ENCODE measurements at places on chromosomes 4 and X.

DNA sequence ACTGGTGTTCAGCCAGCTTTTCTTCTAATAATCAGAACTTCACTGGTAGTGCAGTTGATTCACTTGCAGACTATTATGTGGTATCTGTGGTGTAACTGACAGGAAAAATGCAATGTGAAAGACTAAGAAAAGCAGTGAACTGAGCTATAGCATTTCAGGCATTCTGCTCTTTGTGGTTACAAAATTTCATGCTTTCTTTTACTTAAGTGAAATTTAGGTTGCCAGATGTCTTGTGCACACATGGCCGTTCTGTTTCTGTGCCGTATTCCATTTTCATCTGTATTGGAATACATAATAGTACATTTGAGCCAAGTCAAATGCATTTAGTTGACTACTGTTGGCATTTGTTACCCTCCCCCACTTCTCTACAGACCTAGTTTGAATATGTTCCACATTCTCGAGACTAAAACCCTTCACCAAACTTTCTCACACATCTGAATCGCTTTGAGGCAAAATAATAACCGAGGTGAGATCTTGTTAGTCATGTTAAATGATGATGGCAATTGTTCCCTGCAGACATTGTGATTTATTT is 8.2 kb downstream of the RTL3 start:
- DNase-seq = no peak

DNA sequence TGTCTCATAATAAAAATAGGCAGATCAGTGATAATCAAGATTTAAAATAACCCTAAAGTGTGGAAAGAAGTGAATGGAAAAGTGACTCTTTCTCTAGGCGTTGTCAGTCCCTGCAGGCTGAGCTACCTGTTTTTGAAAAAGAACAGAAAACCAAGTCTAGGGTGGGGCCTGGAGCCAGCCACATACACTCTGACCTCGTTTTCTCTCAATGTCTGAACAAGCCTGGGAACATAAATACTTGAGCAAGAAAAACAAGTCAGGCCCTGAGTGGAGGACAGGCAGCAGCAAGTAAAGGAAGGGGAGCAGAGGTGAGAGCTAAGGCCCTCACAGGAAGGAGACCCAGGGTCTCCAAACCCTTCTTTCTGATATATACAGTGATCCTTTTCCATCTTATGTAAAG is 91.7 kb upstream of the HPF1 start:
- DNase-seq = no peak

GRCh38 chrX:123336666-123337065 is 152.6 kb downstream of the GRIA3 start:
- DNase-seq = no peak

DNA sequence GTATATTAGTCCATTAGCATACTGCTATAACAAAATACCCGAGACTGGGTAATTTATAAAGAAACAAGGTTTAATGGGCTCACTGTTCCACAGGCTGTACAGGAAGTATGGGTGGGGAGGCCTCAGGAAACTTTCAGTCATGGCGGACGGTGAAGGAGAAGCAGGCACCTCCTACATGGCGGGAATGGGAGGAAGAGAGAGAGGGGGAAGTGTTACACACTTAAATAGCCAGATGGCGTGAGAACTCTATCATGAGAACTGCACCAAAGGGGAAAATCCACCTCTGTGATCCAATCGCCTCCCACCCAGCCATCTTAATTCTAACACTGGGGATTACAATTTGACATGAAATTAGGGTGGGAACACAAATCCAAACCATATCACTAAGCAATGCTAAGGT is 98.9 kb upstream of the SH3RF1 start:
- DNase-seq = no peak

DNA sequence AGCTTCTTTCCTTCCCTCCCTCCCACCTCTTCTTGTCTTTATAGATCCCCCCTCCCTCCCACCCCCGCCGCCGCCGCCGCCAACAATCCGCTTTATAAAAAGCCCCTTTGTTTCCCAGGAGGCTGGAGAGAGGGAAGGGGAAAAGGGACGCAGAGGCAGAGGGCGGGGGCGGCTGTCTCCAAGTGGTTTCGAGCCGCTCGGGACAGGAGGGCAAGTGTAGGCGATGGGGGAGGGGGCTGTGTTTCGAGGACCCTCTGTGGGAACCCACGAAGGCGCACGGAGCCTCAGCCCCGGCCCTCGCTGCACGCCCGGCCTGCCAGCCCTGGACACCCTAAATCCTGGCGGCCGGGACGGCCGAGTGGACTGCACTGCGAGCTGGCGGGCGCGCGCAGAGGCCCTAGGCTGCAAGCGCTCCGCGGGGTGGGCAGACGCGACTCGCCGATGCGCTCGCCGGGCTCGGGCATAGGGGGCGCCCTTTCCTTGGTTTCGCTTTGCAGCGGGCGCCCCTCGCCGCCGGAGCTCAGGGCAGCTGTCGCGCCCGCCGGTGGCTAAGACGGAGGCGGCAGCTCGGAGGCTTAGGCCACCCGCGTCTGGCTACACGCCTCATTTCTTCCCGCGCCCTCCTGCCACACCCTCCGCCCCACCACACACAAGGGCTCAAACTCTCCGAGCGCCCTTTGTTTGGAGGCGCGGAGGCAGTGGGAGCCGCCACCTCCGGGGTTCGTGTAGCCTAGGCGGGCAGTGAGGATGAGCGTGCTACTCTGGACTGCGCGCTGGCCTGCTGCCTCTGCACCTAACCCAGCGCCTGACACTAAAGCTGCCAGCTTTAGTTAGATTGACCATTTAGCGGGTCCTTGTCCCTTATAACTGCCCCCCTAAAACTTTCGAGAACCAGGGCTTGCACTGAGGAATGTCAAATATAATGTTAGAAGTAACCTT is 2.2 kb downstream of the MAMLD1 start:
- peak; percentile 24 for DNase-seq

GRCh38 chr4:55435141-55435841 is 39.5 kb downstream of the TMEM165 start:
- DNase-seq = no peak

DNA sequence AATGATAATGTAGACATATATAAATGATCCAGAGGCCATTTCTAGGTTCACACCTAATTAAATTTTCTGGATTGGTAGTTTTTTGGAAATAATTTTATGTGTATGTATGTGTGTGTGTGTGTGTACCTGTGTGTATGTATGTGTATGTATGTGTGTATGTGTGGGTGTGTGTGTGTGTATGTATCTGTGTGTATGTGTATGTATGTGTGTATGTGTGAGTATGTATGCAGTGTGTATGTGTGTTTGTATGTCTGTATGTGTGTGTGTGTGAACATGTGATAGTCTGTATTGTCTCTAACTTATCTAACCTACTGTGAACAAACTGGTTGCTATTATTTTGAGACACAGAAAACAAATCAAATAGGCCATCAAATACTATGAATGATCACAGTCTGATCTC is 152.6 kb downstream of the COL25A1 start:
- no peak for DNase-seq

DNA sequence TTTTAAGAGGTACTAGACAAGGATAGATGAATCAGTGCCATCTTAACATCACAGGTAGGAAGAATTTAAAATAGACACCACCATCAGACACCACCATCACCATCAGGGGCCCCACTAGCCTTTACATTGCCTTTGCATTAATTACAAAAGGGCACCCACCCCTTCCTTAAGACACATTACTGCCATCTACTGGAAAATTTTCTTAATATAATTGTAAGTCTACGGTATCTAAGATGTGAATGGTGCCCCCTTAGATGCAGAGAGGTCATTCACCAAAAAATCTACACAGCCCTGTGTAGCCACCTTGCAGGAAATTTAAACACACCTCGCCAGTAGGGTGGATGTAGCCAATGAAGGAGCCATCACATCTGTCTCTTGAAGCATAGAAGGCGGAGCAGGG is 184.1 kb downstream of the MID1IP1 start:
- no peak for DNase-seq

DNA sequence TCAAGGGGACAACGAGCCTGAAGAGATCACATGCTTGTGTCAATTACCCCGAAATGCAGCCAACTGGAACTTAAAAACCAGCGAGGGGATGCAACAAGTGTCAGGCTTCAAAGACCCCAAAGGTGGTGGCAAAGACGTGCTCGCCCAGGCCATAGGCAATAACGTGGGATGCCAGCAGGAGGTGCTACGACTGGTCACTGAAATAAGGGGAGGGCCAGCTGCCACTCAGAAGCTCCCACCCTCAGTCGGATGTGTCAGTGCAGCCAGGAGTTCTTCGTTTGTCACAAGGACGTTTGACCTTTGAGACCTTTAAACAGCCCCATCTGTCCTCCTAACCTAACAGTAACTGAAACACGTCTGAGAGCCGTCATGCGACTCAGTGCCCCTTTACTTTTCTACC is 556.8 kb upstream of the PCDH10 start:
- no peak for DNase-seq

DNA sequence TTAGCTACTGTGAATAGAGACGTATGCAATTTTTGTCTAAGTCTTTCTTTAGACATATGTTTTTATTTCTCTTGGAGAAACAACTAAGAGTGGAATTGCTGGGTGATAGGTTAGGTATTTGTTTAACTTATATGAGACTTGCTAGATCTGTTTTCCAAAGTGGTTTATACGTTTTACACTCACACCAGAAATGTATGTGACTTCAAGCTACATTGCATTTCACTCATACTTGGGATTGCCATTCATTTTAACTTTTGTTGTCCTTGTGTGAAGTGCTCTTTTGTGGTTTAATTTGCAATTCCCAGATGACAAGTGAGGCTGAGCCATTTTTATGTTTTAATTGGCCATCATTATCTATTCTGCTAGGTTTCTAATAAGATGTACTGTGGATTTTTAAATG is 817.2 kb downstream of the GLUD2 start:
- DNase-seq = no peak

- DNase-seq = no peak
Measured at GRCh38 chrX:23797371-23798128, 14.6 kb downstream of the SAT1 start.

GRCh38 chr4:18869166-18869565 is 847.6 kb upstream of the LCORL start:
- no peak for DNase-seq

DNA sequence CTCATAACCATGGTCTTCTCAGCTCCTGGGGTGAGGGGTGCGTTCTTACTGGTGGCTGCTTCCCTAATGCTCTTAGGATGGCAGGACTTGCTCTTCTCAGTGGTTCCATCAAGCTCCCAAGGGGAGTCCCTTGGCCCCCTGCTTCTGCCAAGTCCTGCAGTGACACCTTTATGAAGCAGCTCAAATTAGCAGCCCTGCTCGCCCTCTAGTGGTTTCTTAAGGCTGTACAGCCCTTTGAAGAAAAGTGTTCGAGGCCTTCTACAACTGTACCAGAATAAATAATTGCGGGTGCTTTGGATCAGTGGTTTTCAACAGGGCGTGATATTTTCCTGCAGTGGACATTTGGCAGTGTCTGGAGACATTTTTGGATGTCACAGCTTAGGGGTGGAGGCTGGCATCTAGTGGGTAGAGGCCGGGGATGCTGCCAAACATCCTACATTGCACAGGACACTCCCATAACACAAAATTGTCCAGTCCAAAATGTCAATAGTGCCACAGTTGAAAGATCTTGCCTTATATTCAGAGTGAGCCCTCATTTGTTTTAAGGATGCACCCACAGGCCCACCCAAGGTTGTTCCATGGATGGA is 204.7 kb upstream of the S100G start:
- peak; percentile 18 for DNase-seq

DNA sequence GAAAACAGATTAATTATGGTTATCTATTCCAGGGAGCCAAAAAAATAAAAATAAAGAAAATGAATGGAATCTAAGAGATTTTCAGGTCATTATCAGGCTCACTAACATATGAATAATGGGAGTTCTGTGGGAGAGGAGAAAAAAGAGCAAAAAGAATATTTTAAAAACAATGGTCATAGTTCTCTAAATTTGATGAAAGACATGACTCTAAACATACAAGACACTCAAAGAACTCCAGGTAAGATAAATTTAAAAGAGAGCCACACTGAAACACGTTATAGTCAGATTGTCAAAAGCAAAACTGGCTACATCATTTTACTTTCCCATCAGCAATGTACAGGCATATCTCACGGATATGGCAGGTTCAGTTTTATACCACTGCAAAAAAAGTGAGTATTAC is 520.0 kb downstream of the ANKRD50 start:
- no peak for DNase-seq

- DNase-seq = no peak
Measured at GRCh38 chr4:73593631-73594241, 26.5 kb downstream of the RASSF6 start.

DNA sequence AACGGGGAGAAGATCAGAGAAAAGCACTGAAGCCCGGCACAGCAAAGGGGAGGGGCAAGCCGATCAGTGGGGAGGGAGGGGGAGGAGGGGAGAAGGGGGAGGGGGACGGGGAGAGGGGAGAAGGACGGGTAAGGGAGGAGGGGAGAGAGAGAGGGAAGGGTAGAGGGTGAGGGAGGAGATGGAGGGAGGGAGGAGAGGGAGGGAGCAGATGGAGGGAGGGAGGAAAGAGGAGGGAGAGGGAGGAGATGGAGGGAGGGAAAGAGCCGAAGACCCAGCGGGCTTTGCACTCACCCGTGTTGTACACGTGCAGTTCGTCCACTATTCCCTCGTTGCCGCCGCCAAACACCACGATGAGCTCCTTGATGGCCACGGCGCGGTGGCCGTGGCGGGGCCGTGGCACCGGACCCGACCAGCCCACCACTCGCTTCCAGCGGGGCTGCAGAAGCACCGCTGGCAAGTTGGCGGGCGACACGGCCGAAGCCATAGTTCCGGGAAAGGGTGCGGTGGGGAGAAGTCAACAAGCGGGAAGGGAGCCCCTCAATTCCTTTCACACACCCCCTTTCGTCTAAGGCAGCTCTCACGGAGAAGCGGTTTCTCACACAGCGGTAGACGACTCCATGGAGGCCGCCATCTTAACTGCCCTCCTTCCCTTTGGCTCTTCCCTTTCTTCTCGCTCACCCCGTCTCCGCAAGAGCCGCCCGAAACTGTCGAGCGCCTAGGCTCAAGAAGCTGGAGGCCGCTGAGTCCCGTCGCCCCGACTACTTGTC is 1.1 kb downstream of the HCFC1 start:
- DNase-seq = no peak

GRCh38 chrX:101029665-101030064 is 22.2 kb downstream of the TRMT2B start:
- no peak for DNase-seq

- no peak for DNase-seq
Measured at GRCh38 chr4:6354119-6354518, 84.5 kb downstream of the WFS1 start.

DNA sequence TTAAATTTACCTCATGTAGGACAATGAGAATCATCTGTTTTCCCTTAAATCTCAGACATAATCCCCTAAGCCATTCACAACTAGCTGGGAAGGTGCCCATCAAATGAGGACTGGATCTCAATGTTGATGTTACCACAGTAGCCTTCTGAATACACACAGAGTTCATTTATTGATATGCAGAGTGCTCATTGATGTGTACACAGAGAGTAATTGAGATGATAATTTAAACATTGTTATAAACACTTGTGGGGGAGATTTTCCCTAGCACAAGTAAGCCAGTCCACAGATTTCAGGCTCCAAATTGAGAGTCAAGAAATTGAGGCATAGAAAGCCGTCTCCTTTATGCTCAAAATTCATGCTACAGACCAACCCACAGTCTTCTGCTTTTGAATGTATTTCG is 273.4 kb upstream of the TRPC5 start:
- DNase-seq = no peak

GRCh38 chr4:41448934-41449333 is 89.0 kb upstream of the LIMCH1 start:
- no peak for DNase-seq
